ENCODE measurements at places on chromosomes 7 and 10.
A peak's percentile ranks its signal among the peaks of the same experiment; 100 is the strongest.

GRCh38 chr7:133859871-133860450 lies 267.2 kb upstream of the LRGUK start:
- no peak for DNase-seq

DNA sequence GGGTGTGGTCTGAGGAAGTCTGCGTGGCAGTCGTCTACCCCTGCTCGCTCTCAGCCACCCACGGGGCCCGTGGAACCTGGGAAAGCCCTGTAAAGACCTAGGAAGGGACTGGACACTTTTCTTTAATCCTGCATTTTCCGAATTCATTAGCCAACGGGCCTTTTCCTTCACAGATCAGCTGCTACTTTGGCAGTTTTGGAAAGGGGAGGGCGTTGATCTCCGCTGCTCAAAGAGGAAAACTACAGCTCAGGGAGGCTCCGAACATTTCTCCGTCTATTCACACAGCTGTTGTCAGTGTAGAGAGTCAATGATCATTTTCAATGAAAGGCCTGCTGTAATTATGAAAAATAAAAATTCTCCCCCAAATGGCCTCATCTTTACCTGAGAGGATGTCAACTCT lies 450.1 kb upstream of the MKI67 start:
- DNase-seq: no peak

DNA sequence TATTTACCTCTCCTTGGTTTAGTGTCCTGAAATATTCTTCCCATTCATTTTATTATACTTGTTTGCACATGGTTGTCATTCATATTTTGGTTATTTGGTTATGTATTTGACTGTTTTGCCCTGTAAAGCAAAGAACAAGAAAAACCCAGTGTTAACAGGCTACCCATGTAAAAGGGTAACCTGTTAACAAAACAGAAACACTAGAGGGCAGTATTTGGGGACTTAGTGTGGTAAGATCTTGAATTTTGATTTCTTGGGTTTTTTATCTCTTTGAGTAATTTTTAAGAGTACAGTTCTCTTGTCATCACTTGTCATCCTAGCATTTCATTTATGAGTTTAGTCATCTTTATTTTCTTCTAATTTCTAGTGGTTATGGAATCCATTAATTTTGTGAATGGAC lies 51.3 kb downstream of the POLL start:
- no peak for DNase-seq

- no peak for DNase-seq
Observed at GRCh38 chr10:3287572-3288445, 115.2 kb upstream of the PITRM1 start.

GRCh38 chr7:94412762-94413322 lies 18.1 kb downstream of the COL1A2 start:
- no peak for DNase-seq

- DNase-seq: no peak
Observed at GRCh38 chr10:114261076-114261475, 22.0 kb downstream of the VWA2 start.

DNA sequence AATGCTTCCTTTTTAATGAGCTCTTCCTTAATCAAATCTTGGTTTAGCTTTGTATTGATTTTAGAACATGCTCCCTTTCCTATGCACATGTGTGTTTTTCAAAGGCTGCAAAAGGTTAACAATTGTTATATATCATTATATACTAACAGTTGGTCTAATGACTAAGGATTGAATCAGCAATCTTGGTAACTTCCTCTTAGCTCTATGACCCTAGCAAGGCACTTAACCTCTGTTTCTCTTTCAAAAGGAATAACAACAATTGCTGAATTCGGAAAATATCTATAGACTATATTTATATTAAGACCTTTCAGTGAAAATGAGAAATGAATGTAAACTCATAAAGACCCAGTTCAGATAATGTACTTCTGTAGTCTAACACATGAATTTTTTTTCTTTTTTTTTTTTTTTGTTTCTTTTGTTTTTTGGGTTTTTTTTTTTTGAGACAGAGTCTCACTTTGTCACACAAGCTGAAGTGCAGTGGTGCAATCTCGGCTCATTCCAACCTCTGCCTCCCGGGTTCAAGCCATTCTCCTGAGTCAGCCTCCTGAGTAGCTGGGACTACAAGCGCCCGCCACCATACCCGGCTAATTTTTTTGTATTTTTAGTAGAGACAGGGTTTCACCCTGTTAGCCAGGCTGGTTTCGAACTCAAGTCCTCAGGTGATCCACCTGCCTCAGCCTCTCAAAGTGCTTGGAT lies 48.8 kb downstream of the HOXA1 start:
- no peak for DNase-seq

GRCh38 chr7:47254081-47254977 lies 327.6 kb downstream of the TNS3 start:
- DNase-seq: peak; percentile 64

DNA sequence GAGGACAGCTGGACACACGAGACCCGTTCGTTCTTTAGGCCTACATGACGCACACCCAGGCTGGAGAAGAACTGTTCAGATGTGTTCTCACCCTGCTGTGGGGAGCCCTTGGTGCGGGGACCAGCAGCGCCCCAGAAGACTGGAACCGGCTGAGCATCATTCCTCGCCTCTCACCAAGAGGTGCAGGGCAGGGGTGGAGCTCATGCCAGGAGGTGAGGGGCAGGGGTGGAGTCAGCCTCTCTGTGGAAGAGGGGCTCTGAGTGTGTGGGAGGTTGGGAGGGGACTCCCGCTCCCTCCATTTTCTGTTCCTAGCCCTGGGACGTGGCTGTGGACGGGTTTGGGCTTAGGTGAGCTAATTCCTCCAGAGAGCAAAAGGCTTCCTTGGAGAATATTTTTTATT lies 66.0 kb upstream of the SHH start:
- DNase-seq: no peak

- no peak for DNase-seq
Observed at GRCh38 chr10:3366735-3367405, 194.3 kb upstream of the PITRM1 start.

All from GM19239 (cell line).